ENCODE measurements at places on chromosomes 12 and 14. TPM values are rescaled to one million over a fixed set of nuclear protein-coding genes. Genes with fewer than 3 reads are reported as not detected.

DNA sequence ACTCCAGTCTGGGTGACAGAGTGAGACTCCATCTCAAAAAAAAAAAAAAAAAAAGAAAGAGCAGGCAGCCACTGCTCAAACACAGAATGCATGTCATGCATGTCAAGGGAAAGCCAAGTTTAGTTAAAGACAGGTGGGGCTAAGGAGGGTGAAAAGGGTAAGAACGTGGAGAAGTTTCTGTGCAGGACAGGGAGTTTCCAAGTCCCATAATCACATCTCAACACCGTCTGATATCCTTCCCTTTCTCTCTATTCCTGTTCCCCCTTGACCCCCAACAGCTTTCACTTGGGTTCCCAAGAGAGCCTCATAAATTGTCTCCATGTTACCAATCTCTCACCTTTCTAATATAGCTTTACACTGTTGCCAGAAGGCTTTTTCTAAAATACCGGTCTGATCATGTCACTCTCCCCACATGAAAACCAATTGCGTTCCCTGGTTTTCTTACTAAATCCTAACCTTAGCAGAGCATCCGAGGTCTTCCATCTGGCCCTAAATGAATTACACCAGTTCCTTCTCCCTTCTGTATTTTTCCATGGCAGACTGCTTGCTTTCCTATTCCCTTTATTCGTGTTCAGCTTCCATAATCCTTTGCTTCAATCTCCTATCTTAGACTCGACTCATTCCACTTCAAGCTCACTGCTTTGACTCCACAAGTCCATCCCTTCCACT is 37.0 kb downstream of the LIMA1 start:
- no peak for DNase-seq

DNA sequence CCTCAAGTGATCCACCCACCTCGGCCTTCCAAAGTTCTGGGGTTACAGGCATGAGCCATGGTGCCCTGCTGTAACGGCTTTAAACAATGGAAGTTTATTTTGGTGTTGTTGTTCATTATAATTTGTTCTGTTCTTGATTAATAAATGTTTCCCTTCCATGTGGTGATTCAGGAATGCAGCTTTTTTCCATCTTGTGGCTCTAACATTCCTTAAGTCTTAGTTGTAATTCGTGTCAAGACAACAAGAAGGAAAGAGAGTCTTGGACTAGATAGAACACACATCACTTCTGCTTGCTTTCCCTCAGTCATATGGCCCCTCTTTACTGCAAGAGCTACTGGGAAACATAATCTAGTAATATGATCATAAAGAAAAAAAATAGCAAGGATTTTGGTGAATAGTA is 211.6 kb downstream of the SLC6A15 start:
- no peak for DNase-seq

- peak; percentile 30 for DNase-seq
Measured at GRCh38 chr12:70643939-70644338, 6.7 kb upstream of the PTPRB start.

DNA sequence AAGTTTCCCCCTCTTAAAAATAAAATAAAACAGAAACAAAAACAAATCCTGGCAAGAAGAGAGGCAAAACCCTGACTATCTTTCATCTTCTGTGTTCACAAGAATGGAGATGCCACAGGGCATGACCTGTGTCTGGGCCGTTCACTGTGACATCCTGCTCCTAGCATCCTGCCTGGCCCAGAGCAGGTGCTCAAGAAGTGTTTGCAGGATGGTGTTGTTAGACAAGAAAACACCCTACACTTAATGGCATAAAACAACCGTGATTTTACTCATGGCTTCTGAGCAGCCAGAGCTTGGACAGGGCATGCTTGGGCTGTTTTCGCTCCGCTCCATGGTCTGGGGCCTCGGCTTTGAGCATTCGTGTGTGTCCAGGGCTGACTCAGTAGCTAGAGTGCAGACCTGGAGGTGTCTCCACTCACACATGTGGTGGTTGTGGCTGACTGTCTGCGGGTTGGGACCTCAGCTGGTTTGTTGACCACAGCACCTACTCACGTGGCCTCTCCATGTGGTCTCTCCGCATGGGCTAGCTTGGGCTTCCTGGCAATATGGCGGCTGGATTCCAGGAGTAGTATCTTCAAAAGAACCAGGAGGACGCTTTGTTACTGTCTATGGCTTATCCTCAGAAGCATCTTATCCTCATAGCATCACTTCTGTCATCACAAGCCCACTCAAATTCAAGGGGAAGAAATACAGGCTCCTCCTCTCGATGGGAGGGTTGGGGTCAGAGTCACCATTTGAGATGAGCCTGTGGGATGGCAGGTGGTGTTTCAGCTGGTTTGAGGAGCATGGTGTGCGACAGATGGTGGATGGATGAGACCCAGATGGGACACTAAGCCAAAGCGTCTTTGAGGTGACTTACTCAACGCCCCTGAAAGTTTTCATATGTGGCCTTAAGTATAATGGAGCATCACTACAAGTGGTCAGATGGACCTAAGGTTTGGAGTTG is 33.2 kb upstream of the FZD10 start:
- no peak for DNase-seq

- no peak for DNase-seq
Measured at GRCh38 chr12:84079626-84080025, 833.0 kb downstream of the SLC6A15 start.

- DNase-seq: no peak
Measured at GRCh38 chr12:131845121-131845520, 16.9 kb downstream of the MMP17 start.

DNA sequence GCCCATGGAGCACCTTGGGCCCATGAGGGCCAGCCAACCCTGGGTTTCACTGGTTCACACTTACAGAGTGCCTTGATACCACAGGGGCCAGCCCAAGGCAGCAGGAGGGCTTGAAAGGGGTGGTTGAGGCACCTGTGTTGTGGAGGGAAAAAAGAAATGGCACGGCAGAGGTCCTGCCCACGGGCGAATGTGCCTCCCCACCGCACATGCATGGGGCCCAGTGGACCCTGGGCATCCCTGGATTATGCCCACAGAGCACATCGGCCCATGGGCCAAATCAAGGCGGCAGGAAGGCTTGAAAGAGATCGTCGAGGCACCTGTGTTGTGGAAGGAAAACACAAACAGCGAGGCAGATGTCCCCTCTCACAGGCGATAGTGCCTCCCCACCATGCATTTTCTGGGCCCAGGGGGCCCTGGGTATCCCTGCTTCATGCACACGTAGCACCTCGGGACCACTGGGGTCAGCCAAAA is 378.1 kb downstream of the ALG10 start:
- DNase-seq: no peak

GRCh38 chr12:14775636-14775980 is 27.7 kb downstream of the WBP11 start:
- DNase-seq: peak; percentile 2

LRFN5 gene
- 0.95 TPM for total RNA-seq

SPRYD4 gene
- total RNA-seq: 1.8 TPM

PLEKHD1 gene
- total RNA-seq: not detected

APOLD1 gene
- 0.42 TPM for total RNA-seq

KHNYN gene
- total RNA-seq: 58.3 TPM

RDH12 gene
- total RNA-seq: not detected

KRT73 gene
- total RNA-seq: not detected

CDH24 gene
- total RNA-seq: 4.6 TPM

All from NCI-H460 (cell line).